ENCODE measurements at places on chromosomes 12 and 14.

DNA sequence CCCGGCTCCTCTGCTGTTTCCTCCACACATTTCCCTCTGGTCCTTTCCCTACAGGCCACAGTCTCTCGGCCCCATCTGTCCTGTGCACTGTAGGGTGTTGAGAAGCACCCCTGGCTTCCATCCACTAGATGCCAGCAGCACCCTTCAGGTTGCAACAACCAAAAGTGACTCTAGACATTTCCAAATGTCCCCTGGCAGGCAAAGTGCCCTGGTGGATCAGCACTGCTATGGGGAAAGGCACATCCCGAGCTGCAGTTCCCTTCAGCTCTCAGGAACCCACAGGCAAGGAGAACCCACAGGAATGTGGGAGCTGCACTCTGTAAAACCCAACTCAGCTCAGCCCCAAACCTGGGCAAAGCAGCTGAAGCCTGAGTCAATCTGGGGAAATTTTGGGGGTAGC is 77.0 kb downstream of the RBM19 start:
- no peaks in the 10 kb centered on the region for H3K36me3 ChIP-seq
- no peak overlapping the region for H3K4me3 ChIP-seq
- no peaks in the 10 kb centered on the region for H3K4me1 ChIP-seq

- no peak for DNase-seq
- H3K27ac ChIP-seq: no peak overlapping the region
These were observed 124.5 kb downstream of the ANO4 start for GRCh38 chr12:100919116-100919515.

- H3K4me1 ChIP-seq: peaks cover 26% of the 10 kb centered on the region
- H3K36me3 ChIP-seq: peaks cover 19% of the 10 kb centered on the region
- H3K27me3 ChIP-seq: peaks cover 23% of the 10 kb centered on the region
- no peak for DNase-seq
- no peak overlapping the region for H3K27ac ChIP-seq
These were observed 1.4 kb upstream of the KIF5A start for GRCh38 chr12:57548488-57548887.

GRCh38 chr12:132218915-132219314 is 74.7 kb downstream of the NOC4L start:
- H3K27me3 ChIP-seq: no peaks in the 10 kb centered on the region
- no peak overlapping the region for H3K4me3 ChIP-seq
- H3K4me1 ChIP-seq: no peaks in the 10 kb centered on the region
- peak; percentile 29 for DNase-seq
